ENCODE measurements at places on chromosomes 3 and 15.

DNA sequence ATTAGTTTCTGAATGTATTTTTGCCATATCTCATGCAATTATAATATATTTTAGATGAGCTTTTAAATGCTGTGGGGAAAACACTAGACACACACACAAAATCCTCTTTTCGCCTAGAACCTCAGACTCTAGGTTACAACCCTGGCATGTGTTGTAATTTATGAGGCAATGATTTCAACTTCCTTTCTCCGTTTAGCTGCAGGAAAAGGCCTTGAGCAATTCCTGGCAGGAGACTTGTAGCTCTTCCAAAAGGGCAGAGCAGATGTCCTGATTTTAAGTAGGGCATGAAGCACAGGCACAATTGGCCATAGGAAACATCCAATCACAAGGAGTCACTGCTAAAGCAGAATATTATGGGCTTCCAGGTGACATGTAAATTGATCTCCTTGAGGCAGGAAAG is 82.0 kb downstream of the GPR156 start:
- DNase-seq: no peak

- DNase-seq: no peak
Measured at GRCh38 chr3:9109568-9109914, 139.9 kb downstream of the SRGAP3 start.

GRCh38 chr3:182618981-182619591 is 174.2 kb upstream of the ATP11B start:
- no peak for DNase-seq

DNA sequence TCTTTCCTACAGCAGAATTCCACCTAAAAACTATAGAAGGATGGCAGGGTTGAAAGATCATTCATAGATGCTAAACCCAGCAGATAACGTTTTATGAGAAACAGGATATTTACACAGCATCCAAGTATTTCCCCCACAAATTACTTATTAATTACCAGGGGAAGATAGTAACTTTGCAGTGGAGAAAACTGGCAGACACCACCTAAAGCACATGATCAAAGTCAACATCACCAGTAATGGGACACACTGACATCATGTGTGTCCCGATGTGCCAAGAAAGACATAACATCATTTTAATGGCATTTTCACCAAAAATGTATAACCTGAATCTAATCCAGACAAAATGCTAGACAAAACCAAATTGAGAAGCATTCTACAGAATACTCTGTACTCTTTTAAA is 220.4 kb upstream of the THBS1 start:
- no peak for DNase-seq

DNA sequence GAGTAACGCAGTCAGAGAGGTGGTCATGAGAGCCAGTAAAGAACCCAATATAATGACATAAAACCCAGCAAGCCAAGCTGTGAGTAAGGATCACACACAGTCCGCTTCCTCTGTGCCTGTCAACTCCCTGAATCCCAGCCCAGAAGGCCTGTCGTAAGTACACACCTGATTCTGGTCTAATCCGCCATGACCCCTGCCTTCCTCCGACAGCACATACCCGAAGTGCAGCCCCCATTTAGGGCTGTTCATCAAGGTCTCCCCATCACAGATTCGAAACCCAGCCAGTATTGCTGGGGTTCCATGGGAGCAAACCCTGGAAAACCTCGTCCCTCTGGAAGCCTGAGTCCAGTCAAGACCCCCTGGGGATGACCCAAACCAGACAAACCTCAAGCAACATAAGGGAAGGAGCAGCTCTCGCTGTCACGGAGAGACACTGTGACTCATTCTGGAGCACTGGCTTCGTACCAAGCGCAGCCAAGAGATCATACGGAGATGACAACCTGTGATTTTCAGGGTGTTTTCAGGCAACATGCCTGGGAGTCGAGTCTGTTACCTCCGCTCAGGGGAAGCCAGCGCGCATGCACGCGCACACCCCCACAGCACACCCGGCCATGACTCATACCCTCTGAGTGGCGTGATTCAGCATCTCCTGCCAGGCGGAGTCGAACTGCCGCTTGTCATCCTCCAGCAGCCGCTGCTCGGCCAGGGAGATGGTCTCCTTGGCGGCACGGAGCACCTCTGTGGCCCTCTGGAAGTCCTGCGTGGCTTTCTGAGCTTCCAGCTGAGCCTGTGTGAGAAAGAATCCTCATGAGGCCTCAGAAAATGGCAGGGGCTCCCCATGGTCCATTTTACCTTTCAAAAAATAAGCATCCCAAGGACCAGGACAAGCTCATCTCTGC is 63.0 kb downstream of the SH3BP5 start:
- DNase-seq: peak; percentile 84

Measured in activated CD8-positive, alpha-beta T cell treated with anti-CD3 and anti-CD28 coated beads, Interleukin-2, amount 10 ng/mL, durations not matched to agents 7 days and 5 days (primary cell).